Activated CD8-positive, alpha-beta memory T cell treated with anti-CD3 and anti-CD28 coated beads for 1 hour (primary cell): ENCODE measurements at places on chromosomes 3 and 15.

GRCh38 chr3:55044486-55044885, 116.6 kb upstream of the LRTM1 start:
- no peak for DNase-seq

GRCh38 chr15:80711886-80712285, 16.8 kb downstream of the ABHD17C start:
- DNase-seq, result no peak

GRCh38 chr15:37837276-37837675, 97.2 kb upstream of the TMCO5A start:
- no peak for DNase-seq

DNA sequence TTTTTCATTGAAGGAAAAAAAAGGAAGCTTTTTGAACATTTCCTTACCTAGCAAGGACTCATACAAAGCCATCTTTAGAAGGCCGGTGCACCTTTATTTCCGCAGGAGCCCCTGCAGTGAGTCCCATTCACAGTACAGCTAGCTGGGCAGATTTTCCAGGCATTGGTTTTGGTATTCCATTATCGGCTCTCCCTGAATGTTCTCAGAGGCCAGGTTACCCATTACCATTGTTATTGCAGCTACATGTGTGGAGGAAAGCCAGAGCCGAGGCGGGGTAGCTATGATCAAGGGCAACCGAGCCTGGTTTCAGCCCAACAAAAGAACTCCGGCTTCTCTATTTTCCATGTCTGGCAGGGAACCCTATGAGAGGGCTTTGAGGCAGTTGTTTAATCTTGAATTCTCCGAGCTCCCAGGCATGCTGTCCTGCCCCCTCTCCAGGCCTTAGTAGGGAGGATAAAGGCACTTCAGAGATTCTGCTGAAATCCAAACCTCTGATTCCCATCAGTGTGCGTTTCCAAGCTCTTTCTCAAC, 100.3 kb downstream of the LRRK1 start:
- no peak for DNase-seq

- DNase-seq, result no peak
Observed at GRCh38 chr15:89680282-89680873, 1.2 kb upstream of the PLIN1 start.

GRCh38 chr3:108215871-108216270, 6.4 kb downstream of the IFT57 start:
- DNase-seq, result no peak

DNA sequence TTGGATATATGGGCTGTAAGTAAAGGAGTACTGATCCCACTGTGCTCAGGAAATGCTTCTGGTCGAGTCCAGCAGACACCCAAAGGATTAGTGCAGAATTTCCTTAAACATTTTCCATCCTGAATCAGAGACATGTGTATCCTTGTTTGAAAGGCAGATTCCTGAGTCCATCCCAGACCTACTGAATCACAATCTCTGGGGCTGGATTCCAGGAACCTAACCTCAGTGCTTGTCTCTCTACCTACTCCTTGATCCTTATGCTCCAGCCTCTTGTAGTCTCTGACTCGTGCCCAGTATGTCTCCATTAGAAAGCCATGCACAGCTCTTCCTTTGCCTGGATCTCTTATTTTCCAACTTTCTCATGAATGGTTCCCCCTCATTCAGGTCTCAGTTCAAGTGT, 585.8 kb downstream of the NLGN1 start:
- DNase-seq, result no peak

DNA sequence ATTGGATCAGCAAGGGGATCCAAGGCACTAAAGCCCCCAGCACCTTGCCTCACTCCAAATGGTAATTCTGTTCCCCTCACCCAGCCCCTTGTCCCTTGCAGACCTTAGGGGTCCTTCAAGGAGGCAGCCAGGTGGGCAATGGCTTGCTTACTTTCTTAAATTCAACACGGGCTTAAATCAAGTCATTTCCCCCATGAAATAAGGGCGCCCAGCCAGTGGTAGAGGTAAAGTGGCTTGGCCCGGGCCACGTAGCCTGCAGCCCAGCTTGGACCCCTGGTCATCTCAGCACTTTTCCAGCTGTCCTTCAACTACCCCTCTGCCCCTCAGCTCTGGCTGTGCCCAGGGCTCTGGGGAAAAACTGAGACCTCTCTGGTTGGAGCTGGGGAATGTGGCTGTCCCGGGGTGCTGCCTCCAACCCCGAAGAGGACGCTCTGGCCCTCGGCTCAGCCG, 1.2 kb downstream of the PSTPIP1 start:
- no peak for DNase-seq

GRCh38 chr3:168939651-168940238, 723.8 kb downstream of the MECOM start:
- DNase-seq, result no peak

- no peak for DNase-seq
Observed at GRCh38 chr3:140276703-140277102, 341.7 kb downstream of the CLSTN2 start.

DNA sequence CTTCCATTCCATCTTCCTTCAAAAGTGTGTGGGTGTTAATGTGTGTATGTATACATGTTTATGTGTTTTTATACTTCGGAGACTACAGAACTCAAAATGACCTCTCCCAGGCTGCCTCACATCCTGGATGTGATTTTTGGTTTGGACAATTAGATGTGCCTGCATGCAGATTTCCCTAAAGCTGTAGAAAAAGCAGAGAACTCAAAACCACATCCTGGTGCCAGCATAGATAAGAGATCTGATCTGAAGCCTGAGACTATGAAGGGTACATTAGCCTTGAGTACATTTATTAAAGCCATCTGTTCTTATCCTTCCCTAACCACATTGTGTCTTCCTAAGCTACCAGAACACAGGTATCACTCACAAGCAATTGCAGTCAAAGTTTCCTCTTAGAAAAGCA, 319.4 kb upstream of the RASGRP1 start:
- no peak for DNase-seq

DNA sequence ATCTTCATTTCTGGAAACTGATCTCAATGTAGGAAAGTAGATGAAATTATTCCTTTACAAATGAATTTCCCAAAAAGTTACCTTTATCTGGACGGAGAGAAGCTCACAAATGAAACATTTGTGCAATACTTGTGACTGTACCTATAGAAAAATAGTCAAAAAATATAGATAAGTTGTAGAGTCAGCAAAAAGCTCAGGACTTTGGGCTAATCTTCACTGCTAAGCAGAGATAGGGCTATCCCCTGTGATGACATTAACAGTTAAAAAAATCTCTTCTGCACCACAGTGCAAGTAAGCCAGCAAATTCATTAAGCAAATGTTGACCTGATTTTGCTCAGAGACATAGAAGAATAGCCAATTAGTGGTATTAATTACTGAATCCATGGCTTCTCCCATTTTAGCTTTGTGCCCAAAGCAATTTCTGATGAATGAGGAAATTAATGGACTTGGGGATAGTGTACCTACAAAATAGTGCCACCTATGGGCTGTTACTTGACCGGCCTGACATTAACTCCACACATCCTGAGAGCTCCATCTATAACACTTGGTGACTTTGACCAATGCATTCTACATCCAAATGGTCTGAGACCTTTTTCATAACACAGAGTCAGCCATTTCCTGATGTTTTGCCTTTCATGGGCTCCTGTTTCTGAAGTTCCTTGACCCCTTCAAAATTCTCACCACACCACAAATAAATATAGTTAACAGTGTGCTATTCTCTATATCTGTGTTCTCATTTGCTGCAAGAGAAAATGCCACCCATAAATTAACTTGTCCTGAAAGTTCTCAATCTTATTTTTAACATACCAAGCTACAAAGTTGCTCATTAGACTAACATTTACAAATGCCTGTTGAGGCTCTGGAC, 105.0 kb downstream of the SSR3 start:
- DNase-seq, result no peak

- no peak for DNase-seq
Observed at GRCh38 chr3:195766671-195767070, 45.1 kb downstream of the MUC4 start.

DNA sequence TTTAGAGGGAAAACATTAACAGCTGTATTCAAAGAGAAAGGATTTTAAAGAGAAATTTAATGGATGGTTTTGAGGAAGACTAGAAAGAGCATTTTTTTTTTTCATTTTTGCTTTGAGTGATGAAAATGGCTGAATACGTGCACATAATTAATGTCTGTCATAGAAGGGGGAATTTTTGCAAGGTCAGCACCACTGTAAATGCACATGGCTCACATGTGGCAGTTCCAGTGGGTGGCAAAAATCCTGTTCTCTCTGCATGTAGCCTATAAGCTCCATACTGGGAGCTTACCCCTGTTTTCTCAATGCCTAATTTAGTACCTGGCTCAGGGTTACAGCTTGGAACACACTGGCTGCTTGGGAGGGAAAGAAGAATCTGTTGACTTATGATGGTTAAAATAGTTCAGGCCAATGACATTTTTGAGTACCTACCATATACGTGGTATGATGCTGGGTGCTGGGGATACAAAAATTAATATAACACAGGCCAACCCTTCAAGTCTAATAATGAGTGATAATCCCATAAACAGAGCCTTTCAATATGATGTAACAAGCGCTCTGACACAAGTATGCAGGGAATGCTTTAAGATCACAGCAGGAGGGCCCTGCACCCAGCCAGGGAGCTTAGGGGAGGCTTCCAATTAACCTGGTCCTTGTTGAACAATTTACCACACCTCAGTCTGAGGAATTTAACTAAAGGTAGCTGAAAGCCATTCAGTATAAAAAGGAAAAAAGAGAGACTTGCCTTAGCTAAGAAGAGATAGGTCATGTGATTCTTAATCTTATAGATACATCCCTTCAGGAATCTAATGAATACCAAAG, 33.0 kb downstream of the HSPBAP1 start:
- no peak for DNase-seq

- DNase-seq, result no peak
Observed at GRCh38 chr3:153958635-153959595, 162.3 kb upstream of the ARHGEF26 start.

DNA sequence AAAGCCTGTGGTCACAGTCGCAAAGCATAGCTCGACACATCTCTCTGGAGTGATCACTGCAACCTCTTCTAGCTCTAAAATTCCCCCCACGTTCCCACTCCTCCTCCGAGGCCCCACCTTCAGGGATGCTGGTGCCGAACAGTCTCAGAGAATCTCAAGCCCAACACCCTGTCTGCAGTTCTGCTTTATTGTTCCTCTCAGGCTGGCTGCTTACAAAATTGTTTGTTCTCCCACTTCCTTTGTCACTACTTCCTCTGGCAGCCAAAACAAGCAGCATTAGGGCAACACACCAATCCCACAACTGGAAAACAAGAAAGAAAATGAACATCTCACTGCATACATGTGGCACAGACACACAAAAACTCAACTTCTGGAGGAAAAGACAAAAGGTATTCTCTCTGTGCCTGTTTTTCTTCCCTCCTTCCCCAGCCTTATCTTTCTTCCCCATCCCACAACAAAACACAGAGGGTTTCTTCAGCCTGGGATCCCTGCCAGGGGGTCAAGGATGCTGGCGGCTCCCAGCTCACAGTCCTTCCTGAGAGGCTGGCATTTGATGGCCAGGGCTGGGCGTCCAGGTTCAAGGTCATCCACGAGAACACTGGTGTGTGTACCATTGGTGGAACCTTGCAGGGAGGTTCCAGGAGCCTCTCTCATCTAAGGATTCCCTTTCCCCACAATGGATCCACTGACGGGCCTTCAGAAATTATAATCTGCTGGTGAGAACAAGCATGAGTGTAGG, 108.4 kb downstream of the TMCO5A start:
- no peak for DNase-seq

- DNase-seq, result no peak
Observed at GRCh38 chr15:59696332-59696731, 7.2 kb upstream of the BNIP2 start.

- DNase-seq, result no peak
Observed at GRCh38 chr3:13135811-13136321, 62.6 kb upstream of the IQSEC1 start.

DNA sequence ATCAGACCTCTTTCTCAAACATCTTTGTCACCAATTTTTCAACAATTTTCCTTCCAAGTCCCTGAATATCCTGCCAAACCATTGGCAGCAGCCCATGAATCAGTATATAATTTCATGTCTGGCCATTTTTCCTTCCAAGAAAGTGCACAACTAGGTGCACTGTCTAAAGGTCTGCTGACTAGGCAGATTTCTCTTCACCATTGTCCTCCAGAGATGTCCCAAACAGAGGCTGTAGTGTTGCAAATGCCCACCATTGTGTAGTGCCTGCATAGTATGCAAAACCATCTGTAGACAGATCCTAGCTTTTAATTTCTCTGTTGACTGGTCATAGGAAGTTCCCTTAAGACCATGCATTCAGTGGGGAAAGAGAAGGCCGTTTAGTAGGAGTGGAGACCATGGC, 25.0 kb upstream of the GOLGA6L2 start:
- no peak for DNase-seq

DNA sequence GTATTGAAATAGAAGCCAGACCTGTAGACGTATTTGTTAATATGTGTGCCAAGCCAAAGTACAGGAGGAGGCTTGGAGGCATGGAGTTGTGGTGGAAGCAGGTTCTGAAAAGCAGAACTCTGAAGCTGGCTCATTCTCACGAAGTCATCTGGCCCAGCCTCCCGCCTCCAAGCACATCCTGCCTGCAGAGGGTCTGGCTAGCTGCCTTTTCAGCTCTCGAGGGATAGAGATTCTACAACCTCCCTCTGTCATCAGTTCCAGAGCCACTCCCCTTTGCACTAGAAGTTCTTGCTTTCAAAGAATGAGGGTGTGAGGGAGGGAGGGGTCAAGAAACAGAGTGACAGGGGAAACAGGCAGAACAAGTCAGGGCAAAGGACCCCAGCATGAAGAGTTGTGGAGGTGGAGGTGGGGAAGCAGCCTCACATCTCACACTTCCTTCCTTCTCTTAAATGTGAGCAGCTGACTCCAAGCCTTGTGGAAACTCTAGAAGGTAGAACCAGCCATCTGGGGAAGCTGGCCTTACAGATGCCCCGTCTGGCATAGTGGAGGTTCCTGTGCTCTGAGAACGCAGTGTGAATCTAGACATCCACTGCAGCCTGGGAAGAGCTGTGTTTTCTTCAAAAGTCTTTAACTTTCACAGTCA, 95.3 kb downstream of the SLC49A4 start:
- DNase-seq, result no peak

GRCh38 chr3:153573481-153573880, 411.5 kb downstream of the RAP2B start:
- DNase-seq, result no peak

- no peak for DNase-seq
Observed at GRCh38 chr15:37995461-37996347, 61.3 kb downstream of the TMCO5A start.

DNA sequence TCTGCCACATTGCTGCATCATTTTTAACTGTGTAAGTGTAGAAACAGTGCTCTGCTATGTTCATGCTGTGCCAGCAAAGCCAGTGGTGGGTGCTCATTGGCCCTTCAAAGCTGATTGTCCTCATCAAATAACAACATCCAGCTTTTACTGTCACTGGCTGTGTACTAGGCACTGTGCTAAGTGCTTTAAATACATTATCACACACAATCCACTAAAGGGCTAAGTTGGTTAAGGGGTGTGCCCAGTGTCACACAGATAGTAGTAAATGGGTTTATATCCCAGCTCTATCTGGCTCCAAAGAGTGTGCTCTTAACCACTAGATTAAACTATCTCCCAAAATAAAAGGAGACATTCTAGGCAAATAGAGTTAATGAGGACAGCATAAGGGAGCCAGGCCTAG, 7.7 kb downstream of the TUBGCP4 start:
- no peak for DNase-seq
